ENCODE measurements at places on chromosomes 13 and 19. TPM values are rescaled to one million over a fixed set of nuclear protein-coding genes. Genes with fewer than 3 reads are reported as not detected.

The PLVAP gene
- total RNA-seq, result not detected

The CD70 gene
- total RNA-seq, result 63.1 TPM

The C19orf67 gene
- not detected for total RNA-seq

The ZNF723 gene
- total RNA-seq, result not detected

The RBM42 gene
- 116 TPM for total RNA-seq

The STAP2 gene
- 6.1 TPM for total RNA-seq

The KIR3DL2 gene
- total RNA-seq, result 0.27 TPM

The KLK7 gene
- total RNA-seq, result not detected

The FGF22 gene
- 0.22 TPM for total RNA-seq

The CYP2F1 gene
- not detected for total RNA-seq

The NALCN gene
- total RNA-seq, result not detected

The IGFL1 gene
- total RNA-seq, result not detected

The ASF1B gene
- 76.2 TPM for total RNA-seq

DNA sequence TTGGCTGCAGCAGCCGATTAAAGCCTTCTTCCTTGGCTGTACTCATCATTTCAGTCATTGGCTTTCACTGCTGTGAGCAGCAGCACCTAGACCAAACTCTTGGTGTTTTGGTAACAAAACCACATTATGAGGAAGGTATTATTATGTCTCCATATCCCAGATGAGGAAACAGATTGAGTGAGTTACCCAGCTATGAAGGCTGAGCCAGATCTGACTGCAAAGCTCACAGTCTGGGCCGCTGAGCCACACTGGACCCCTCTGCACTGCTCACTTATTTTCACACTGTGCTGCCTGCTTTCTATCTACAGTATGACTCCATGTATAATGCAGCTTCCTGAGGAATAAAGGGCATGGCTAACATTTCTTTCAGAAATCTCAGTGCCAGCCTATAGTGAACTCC, 24.5 kb downstream of the CRYL1 start:
- no peak for DNase-seq

GRCh38 chr13:41827507-41828213, 133.2 kb downstream of the VWA8 start:
- DNase-seq, result no peak

DNA sequence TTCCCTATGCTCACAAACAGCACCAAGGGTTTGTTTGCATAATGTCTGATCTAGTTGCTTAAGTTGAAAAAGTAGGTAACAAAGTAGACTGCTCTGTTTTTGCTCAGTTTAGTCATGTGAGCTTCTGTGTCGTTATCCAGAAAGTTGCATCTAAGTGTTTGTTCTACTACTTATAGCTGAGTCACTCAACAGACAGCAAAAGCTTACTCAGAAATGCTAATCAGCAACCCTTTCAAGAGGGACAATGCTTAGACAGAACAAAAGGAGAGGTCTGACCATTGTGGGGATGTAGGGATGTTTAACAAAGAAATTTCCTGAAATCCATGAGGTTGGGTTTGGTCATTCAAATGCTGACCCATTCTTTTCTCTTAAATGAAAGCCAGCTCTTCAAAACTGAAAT, 106.4 kb downstream of the ATP8A2 start:
- DNase-seq, result no peak

DNA sequence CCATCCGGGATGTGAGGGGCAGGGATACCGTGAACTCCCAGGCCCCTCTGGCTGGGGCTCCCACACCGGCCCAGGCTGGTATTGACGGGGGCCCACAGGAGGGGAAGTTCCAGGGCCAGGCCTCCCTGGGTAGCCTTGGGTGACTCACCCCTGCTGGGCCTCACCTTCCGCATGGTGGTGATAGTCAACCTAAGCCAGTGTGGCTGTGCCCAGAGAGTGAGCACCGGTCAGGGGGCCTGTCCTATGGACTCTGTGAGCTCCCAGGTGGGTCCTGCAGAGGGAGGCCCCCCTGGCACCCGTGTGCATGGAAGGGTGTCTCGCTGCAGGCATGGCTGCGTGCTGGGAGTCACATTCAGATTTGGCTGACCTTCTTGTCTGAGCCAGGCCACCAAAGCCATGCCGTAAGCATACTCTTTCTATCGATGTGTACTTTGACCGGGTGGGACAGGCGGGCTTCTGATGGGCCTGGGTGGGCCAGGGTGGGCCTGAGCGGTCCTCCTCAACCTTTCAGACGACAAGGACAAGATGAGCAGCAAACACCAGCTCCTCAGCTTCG, 27.6 kb downstream of the DHX34 start:
- no peak for DNase-seq

- peak; percentile 40 for DNase-seq
Observed at GRCh38 chr19:34120846-34121639, 51.3 kb upstream of the LSM14A start.

DNA sequence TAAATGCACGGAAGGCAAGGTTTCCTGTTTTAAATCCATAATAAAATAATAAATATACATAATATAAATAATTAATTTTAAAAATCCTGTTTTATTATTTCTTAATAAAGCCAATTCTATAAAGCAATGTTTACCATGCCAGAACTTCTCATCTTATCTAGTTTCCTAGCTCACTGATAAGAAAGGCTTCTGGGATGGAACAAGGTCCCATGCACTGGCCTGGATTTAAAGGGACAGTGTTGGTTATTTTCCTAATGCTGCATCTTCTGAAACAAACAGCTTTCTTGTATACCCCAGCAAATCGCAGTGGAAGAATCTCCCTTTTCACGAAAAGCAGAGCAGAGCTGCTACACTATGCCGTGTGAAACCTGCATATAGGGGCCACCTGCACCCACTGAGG, 68.8 kb downstream of the LNX2 start:
- no peak for DNase-seq

DNA sequence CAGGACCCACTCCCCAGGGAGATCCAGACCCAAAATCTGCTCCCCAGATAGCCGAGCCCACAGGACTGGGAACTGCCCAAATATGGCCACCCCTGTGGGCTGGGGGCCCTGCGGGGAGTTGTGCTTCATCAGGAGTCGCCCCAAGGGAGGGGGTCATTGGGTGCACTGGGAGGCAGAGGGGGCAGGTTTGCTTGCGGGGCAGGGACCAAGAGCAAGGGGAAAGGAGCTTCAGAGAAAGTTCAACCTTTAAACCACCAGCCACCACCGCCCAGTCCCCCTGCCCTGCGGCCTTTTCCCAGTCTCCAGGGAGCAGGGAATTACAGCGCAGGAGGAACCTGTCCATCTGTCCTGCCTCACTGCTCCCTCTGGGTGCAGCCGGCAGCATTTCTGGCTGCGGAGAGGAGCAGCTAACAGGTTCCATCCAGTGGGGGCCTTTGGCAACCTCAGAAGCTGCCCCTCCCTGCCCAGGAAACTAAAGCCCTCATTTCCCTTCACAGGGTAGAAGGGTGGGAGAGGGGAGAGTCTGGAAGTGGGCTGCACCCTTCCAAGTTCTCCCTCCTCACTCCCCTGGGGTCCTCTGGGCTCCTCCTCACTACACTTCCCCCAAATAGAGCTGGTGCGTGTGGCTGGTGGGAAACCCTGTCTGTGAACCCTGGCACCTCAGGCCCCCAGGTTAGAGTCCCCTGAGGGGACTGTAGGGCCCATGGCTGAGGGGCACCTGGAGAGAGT, 13.8 kb upstream of the ASF1B start:
- no peak for DNase-seq

DNA sequence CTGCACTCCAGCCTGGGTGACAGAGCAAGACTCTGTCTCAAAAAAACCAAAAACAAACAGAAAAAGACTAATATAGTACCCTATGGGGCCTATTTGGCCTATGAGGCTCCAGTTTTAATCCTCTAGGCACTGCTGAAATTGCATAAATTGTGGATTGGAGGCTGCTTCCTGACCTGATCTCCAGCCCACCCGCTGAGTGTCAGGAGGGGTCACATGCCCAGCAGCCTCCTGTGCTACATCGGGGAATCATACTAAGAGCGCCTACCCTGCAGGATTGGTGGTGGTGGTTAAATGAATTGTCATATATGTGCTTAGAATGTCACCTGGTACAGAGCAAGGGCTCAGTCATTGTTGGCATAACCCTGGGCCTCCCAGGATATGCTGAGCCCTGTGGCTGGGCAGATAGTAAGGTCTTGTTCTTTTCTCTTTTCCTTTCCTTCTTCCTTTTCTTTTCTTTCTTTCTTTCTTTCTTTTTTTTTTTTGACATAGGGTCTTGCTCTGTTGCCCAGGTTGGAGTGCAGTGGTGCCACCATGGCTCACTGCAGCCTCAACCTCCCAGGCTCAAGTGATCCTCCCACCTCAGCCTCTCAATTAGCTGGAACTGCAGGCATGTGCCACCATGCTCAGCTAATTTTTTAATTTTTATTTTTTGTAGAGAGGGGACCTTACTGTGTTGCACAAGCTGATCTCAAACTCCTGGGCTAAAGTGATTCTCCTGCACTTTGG, 31.3 kb downstream of the LTBP4 start:
- no peak for DNase-seq

- DNase-seq, result no peak
Observed at GRCh38 chr13:29975283-29975682, 124.9 kb upstream of the UBL3 start.

- no peak for DNase-seq
Observed at GRCh38 chr13:45441633-45442032, 23.1 kb upstream of the COG3 start.

DNA sequence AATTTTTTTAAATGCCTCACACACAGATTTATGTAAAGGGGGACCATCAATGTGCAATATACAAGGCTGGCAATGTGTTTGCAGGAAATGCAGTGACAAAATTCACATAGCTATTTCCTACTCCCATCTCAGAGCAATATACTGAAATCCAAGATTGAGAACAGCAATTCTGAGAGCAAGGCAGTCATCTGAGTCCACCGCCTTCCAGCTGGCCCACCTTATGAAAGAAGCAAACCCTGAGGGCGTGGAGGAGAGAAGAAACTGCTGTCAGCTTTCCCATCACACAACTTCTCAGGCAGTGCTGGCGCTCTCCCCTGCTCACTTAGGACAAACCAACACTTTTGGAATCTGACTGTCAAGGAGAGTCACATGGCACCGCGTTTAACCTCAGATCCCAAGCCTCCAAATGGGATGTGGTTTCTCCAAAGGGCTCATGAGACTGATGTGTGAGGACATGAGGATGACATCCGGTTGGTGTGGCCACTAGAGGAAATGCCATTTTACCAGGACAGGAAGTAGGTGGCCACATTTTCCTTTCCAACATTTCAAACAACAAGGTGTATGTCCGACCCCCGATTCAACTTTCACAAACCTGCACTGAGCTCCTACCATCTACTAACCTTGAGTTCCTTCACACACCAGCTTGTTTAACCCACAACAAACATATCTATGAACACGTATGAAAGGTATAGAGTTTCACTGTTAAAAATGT, 3.7 kb upstream of the DOCK9 start:
- DNase-seq, result no peak

- DNase-seq, result no peak
Observed at GRCh38 chr13:62684359-62684758, 1268.7 kb upstream of the PCDH20 start.

DNA sequence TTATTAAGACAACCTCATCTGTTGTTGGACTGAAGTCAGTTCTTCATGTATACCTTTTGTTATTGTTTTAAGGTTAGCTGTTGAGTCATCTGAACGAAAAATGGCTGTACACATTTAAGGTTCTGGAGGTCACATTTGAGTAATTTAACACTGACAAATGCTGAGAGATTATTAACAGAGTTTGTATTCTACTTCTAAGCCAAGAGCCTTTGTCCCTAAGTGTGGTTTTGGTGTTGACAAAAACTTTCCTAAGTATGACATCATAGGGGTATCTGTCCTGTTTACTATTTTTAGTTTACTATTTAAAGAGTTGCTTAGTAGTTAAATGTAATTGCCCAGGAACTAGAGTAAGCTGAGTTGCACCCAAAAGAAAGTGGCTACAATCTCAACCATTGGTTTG, 71.9 kb downstream of the CDK8 start:
- no peak for DNase-seq
